CD4-positive, alpha-beta T cell (primary cell): ENCODE measurements at places on chromosomes 1 and 21.

DNA sequence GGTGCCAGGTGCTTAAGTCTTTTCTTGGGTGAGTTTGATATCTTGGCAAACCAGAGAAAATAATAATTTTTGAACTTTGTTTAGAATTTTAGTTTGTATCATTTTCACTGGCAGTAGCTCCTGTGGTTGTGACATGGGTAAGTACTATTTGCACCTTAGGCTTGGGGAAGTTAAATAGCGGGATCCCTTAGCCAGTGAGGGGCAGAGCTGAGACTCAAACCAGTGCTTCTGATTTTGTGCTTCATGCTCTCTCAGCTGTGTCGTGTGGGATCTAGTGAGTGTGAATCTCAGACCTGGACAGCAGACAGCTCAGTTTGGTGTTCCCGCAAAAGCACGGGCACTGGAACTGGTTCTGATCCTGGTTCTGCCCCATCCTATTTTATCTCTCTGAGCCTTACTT lies 9.6 kb downstream of the PRCC start:
- DNase-seq: no peak

DNA sequence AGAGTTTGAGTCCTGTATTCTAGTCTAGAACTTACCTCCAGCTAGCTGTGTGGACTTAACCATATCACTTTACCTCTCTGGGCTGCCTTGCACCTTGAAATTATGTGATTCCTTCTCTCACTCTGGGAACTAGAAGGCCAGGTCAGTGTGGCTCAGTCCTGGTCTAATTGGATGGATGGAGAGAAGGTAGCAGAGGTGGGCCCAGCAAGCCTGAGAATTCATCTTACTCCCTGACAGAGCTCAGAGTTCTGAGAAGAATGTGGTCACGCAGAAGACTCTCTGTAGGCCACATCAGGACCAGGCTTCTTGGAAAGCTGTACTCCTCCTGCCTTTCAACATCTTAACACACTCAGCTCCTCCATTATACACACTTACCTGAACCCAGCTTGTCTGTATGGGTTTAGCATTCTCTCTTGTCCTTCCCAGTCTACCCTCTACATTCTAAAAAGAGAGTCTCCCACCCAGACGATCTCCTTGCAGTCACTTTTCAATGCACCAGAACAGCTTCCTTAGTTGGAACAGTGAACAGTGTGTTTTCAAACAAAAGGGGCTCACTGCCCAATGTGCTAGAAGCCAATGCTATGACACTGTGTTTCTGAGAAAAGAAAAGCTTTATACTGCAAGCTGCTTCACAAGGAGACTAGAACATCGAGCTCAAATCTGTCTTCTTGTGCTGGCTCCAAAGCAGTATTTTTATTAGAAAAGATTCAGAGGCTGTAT lies 60.5 kb downstream of the CAPN9 start:
- DNase-seq: no peak

DNA sequence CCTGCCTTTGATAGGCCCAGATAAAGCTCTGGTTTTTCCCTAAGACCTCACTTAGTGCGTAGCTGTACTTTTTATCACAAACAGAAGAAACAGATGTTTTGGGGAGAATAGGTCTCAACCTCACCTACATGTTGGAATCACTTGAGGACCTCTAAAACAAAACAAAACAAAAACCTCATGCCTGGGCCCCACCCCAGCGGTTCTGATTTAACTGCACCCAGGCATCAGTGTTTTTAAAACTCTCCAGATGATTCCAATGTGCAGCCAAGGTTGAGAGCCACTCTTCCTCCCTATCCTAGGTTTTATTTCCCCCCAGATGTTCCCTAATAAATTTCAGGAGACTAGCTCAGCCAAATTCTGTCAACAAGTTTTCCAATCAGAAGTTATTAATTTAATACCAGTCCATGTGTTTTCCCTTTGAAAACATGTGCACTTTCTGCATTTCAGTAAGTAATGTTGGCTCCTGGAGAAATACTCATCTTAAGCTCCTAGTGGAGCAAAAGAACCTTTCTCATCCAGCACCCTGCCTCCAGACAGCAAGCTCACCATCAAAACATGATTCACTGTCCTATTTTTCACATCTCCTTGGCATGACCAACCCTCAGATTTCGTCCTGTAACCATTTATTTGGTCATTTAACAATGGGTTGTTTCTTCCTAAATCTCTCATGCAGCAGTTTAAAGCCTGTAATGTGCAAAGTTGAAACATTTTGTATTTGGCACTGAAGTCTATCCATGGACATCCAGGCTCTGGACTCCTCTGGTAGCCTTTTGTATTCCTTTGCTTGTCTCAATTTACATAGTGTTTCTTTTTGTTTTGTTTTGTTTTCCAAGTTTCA lies 27.5 kb downstream of the LRRC8C start:
- no peak for DNase-seq

DNA sequence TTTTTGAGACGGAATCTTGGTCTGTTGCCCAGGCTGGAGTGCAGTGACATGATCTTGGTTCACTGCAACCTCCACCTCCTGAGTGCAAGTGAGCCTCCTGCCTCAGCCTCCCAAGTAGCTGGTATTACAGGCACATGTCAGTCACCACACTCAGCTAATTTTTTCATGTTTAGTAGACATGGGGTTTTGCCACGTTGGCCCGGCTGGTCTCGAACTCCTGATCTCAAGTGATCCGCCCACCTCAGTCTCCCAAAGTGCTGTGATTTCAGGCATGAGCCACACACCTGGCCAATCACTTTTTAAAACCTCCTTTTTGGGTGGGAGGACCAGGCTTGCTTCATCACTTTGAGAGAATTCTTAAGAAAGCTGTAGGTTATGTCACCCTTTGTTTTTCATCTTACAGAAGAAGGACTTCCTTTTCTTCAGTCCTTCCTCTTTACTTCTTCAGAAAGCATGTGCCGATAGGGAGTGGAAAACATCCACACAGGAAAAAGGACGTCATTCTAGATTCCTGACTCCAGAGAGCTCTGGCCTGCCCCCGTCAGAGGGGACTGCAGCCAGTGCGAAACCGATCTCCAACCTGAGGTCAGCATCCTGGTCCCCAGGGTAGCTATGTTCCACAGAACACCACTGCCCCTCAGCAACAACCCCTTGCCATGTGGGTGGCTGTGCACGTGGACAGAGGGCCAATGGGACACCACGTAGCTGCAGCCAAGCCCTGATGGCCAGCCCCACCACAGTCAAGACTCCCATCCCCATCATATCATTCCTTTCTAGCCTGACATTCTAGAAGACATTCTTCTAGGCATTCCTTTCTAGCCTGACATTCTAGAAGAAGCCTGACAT lies 21.9 kb downstream of the NCF2 start:
- DNase-seq: no peak

GRCh38 chr1:16984717-16985116 lies 4.3 kb upstream of the MFAP2 start:
- DNase-seq: no peak

DNA sequence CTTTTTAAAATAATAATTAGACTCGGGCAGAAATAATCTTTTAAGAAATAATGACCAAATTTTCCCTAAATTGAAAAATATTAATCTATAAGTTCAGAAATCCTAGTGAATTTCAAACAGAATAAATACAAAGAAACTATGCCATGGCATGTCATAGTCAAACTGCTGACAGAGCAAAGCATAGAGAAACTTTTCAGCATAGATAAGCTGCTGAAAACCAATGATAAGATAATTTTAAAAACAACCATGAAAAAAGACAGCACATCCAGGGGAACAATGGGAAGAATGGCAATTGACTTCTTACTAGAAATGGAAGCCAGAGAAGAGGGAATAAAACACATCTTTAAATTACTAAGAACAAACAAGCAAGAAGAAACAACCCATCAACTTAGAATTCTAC lies 19.8 kb downstream of the CD1D start:
- no peak for DNase-seq

- no peak for DNase-seq
These were observed 61.6 kb upstream of the ATP2B4 start for GRCh38 chr1:203565049-203565448.

DNA sequence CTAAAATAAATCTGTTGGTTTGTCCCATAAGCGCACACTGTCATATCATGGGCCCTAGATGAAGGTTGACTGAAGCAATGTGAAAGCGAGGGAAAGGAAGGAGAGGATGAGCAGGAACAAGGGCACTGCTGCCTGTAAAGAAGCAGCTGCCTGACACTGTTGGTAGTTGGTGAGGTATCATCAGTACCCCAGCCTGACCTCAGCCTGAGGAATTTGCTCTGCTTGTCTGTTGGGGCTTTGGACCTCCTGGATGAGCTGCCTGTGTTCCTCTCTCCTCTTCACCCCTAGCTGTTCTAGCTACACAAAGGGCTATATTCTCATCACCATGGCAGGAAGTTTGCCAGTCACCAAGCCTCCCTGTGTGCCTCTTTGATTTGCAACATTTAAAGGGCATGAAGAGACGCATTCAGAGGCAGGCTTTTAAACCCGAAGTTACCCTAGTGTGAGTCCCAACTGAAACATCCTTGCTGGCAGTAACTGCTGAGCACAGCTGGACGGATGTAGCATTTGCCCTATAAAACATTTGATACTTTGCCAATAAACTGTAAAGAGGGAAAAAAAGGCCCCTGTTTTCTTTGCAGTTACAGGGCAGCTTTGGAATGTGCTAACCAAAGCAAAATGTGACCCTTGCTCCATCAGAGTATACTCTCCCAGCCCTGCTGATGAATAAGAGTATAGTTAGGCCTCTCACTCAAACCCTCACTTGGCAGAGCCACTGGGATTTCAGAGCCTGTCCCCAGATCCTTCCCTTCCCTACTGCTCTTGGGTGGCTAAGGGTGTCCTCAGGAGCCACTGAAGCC lies 22.2 kb upstream of the SPATA6 start:
- DNase-seq: no peak

- DNase-seq: no peak
These were observed 80.4 kb downstream of the NPHP4 start for GRCh38 chr1:5911871-5912271.

DNA sequence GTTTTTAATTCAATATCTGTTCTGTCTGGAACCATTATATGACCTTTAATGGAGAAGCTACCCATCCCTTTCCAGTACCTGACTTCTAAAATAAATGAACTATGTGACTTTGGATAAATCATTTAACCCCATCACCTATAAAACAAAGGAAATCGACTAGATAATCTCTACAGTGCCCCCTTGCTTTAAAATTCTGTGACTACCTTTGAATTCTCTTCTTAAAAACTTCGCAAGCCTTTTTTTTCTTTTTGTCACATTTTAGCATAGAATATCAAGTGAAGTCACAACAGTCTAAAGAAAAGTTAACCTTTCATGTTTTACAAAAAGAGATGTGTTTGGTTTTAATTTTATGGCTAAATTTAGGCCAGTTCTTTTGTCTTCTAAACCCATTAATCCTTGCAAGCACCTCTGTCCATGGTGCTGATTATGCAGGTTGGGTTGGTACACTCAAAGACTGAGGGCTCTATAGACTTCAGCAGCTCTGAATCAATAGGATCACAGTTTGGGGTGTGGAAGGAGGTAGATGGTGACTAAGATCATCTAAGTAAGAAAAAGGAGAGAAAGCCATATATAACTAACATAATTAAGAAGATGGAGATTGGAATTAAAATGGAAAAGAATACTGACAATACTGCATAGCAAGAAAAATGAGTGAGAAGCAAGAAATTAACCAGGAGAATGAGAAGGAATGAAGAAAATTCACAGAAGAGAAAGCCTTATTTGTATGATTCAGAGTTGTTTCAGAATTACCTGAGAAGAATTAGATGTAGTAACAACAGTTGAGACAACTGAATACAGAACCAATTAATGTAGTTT lies 59.2 kb downstream of the TBX15 start:
- no peak for DNase-seq

DNA sequence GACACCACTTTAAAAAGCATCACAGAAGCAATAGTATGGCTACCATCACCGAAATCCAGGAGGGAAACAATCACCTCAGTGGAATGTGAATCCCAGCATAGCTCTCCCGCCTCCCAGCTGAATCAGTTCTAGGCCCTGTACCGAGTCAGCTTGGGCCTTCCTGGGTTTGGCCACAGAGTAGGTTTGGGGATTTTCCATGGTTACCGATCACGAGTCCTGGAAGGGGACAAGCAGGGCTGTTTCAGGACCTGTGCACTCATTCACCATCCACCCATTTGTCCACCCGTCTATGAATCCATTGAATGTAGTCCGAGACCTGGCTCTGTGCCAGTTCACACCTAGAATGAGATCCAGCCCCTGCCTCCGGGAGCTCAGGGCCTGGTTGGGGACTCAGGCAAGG lies 94.2 kb downstream of the ARHGEF10L start:
- no peak for DNase-seq

DNA sequence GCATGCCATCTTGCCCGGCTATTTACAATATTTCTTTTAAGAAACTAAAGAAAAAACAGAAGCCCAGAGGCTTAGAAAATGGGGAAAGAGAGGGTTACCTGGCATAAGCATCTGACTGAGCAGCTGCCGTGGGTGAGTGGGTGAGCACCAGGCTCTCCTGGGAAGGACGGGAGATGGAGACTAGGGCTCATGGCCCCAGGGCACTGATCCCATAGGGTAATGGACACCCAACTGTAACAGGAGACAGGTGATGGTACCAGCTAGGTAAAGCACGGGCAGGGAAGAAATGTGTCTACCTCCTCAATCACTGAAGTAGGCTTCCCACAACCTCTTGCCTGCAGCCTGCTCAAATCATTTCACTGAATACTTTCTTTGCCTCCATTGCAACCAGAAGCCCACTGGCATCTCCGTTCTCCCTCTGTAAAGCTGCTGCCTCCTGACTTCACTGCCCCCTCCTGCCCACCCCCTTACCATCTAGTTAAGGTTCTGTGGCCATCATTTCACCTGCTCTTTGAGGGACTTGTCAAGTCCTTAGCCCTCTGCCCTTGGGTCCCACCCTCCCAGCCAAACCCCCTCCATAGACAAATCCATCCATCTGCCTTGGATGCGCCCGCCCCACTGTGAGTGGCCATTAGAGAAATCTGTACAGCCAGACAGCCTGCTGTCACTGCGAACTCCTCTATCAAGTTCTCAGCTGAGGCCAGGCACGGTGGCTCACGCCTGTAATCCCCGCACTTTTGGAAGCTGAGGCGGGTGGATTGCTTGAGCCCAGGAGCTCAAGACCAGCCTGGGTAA lies 6.2 kb downstream of the TMEM125 start:
- no peak for DNase-seq

GRCh38 chr1:103108376-103109150 lies at the start of gene COL11A1:
COL11A1 (minus strand) TSS chr1:103108522; CDS start chr1:103108178, 344 bp downstream.
- DNase-seq: no peak

DNA sequence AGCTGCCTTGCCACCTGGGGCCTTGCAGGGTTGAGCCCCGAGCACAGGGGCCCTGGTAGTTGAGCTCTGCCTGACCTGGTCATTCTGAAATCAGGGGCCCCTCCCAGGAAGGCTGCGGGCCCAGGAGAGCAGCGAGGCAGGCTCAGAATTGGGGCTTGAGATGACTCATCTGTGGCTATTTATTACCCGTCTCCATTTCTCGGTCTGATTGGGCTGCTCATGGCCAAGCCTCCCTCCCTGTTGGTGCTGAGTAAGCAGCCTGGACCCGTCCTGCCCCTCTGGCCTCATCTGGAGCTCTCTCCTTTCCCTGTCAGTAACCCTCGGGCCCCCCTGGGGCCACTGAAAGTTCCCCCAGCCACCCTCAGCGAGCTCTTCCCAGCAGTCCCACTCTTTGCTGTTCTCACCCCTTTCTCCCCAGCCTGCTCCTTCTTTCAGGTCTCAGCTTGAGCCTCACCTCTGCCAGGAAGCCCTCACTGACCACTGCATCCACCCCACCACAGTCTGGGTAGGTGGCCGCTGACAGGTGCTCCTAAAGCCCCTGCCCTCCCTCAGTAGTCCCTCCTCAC lies 11.0 kb upstream of the TNFRSF8 start:
- DNase-seq: no peak

- DNase-seq: no peak
These were observed 44.5 kb downstream of the DMRTA2 start for GRCh38 chr1:50378770-50379169.
